Astrocyte of the cerebellum (primary cell): ENCODE measurements at places on chromosomes 12 and 14.
A peak's percentile ranks its signal among the peaks of the same experiment; 100 is the strongest.

GRCh38 chr12:116717466-116718437, 20.1 kb downstream of the SPRING1 start:
- peak; percentile 27 for DNase-seq

- DNase-seq, result no peak
Measured at GRCh38 chr14:55902241-55902640, 216.0 kb upstream of the PELI2 start.

- DNase-seq, result no peak
Measured at GRCh38 chr14:22505697-22506377, 83.2 kb downstream of the DAD1 start.

DNA sequence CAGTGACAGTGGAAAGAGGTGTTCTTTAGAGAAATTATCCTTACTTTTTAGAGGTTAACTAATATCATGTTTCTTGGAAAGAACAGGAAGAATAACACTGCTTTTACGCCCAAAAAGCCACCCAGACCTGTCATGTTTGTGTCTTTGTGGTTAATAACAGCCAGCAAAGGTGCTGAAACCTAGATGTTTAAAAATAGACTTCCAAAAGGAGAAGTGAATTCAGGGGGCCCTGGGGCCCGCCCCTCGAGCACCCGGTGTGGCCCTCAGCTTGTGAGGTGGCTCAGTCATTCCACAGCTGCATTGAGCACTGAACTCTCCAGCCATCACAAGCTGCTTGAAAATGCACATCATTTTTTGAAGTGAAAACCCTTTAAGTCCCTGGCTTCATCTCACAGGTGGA, 20.8 kb upstream of the AMN start:
- DNase-seq, result no peak
